Uterus (tissue), 4 donors: ENCODE measurements at places on chromosomes 5 and 9. TPM values are rescaled to one million over a fixed set of nuclear protein-coding genes. Genes with fewer than 3 reads are reported as not detected.

DNA sequence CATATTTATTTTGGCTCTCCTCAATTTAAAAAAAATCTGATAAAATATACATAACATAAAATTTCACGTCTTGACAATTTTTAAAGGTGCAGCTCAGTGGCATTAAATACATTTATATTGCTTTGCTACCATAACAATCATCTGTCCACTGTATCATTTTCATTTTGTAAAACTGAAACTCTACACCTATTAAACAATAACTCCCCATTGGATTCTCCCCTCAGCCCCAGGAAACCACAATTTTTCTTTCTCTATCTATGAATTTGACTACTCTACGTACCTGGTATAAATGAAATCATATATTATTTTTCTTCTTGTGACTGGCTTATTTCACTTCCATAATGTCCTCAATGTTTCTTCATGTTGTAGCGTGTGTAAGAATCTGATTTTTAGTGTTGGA is 563.5 kb downstream of the PRR16 start:
- no peak for DNase-seq

The HMCN2 gene
- 46.7 TPM for total RNA-seq

GRCh38 chr9:78519786-78520185 is 222.9 kb downstream of the PSAT1 start:
- DNase-seq = no peak

The SAP30L gene
- 61.7 TPM for total RNA-seq

GRCh38 chr9:800591-801150 is 40.8 kb upstream of the DMRT1 start:
- DNase-seq = no peak

GRCh38 chr5:37999593-37999992 is 159.8 kb upstream of the GDNF start:
- no peak for DNase-seq

DNA sequence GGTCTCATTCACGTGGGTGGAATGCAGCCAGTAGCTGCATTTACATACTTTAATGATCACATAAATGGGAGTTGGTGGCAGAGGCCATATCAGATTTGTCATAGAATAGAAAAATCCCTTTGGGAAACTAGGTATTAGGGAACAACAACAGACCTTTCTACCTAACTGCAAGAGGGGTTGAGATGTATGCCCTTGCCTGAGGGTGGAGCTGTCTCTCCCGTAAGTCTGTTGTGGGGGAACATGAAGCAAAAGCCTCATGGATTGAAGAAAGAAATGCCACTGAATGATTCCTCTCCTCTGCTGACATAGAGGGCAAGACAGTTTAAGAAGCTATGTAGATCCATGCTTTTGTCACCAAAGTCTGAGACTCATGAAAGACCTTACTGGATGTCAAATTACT is 461.3 kb downstream of the SPOCK1 start:
- DNase-seq = no peak
